NCI-H1092 treated with DMSO at 0.1 percent for 48 hours (cell line): ENCODE measurements at places on chromosomes 16 and 17.

DNA sequence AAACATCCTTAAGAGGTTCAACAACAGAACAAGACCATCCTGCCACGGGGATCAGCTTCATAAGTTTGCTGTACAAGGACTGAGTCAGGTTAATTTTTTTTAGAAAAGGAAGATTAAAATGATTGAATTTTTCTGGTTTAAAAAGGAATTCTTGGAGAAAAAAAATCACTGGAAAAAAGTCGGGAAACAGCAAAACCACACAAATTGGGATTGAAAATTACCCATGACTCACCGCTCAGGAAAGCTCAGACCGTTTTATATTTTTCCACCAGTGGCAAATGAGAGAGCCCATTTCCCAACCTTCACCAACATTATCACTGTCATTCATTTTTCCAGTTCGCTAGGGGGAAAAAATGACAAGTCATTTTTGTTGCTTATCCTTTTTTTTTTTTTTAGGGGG is 46.6 kb downstream of the MRM3 start:
- DNase-seq = no peak

DNA sequence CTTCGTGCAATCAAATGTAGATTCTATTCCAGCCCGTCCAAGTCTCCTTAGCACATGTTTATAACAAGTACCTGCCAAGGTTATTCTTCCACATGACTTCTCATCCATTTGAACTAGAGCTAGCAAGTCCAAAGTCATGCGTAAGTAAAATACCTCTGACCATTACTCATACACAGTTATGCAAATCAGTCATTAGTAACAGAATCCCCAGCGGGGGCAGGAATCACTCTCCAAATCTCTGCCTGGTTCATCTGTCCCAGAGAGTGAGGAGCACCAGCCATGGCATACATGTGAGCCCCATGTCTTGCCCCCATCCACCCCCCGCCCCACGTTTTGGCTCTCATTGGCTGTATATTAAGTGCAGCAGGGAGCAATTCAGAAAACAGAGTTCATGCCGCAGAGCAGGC is 27.7 kb downstream of the SRL start:
- DNase-seq = no peak

- no peak for DNase-seq
Observed at GRCh38 chr16:56389554-56389953, 35.8 kb downstream of the AMFR start.

- no peak for DNase-seq
Observed at GRCh38 chr16:11312718-11313492, 31.8 kb upstream of the PRM1 start.

DNA sequence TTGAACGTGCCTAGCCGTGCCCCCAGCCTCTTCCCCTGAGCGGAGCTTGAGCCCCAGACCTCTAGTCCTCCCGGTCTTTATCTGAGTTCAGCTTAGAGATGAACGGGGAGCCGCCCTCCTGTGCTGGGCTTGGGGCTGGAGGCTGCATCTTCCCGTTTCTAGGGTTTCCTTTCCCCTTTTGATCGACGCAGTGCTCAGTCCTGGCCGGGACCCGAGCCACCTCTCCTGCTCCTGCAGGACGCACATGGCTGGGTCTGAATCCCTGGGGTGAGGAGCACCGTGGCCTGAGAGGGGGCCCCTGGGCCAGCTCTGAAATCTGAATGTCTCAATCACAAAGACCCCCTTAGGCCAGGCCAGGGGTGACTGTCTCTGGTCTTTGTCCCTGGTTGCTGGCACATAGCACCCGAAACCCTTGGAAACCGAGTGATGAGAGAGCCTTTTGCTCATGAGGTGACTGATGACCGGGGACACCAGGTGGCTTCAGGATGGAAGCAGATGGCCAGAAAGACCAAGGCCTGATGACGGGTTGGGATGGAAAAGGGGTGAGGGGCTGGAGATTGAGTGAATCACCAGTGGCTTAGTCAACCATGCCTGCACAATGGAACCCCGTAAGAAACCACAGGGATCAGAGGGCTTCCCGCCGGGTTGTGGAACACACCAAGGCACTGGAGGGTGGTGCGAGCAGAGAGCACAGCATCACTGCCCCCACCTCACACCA is 724 bp downstream of the GAA start:
- DNase-seq = no peak

DNA sequence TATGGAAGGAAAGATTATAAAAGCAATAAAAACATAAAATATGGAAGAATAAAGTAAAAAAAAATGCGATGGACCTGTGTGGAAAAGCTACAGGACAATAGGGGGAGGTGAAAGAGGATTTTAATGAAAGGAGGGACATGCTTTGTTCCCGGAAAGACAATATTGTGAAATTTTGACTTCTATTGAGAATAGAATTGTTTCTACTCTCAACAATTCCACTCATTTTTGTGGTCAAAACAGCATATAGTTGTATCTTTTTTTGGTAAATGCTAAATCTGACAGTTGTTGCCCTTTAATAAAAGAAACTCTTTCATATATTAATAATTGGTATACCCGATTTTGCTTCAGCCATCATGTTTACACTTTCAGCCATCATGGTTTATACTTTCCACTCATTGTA is 22.9 kb upstream of the APPBP2 start:
- DNase-seq = no peak

DNA sequence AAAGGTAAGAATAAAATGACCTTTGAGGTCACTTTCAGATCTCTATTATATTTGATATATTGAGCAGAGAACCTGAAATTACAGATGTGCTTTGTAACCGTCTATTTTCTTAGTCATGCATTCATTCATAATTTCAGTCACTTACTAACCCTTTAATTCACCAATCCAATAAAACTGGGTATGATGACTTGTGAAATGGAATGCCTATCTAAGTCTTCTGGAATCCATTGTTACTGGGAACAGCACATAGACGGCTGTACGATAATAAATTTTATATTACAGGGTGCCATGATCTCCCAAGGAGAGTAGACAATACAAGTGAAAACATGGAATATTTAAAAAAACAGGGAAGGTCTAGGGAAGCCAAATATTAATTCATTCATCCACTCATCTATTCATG is 22.9 kb downstream of the CDH11 start:
- DNase-seq = no peak

DNA sequence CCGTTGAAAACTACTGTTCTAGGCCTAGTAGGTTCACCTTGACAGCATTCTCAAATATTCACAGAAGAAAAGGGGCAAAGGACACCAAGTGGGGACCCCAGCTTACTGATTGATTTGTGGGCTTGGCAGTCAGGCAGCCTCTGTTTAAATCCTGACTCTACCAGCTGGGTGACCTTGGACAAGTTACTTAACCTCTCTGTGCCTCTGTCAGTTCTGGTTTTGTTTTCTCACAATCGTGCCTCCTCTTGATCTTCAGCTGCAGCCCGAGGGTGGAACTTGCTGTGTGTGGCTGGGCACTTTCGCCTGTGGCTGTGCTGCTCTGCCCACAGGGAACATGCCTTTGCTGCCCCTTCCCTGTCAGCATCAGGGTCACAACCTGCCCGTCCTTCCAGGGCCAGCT is 17.8 kb downstream of the RAP1GAP2 start:
- no peak for DNase-seq

GRCh38 chr16:75931043-75931442 is 204.8 kb upstream of the CPHXL start:
- DNase-seq = no peak

GRCh38 chr17:75456417-75457046 is at the start of gene TMEM94:
TMEM94 (plus strand) TSS chr17:75456635; CDS start chr17:75471906, 15,271 bp downstream.
- DNase-seq = peak; percentile 98

- DNase-seq = no peak
Observed at GRCh38 chr17:54536306-54536705, 364.3 kb upstream of the TOM1L1 start.

DNA sequence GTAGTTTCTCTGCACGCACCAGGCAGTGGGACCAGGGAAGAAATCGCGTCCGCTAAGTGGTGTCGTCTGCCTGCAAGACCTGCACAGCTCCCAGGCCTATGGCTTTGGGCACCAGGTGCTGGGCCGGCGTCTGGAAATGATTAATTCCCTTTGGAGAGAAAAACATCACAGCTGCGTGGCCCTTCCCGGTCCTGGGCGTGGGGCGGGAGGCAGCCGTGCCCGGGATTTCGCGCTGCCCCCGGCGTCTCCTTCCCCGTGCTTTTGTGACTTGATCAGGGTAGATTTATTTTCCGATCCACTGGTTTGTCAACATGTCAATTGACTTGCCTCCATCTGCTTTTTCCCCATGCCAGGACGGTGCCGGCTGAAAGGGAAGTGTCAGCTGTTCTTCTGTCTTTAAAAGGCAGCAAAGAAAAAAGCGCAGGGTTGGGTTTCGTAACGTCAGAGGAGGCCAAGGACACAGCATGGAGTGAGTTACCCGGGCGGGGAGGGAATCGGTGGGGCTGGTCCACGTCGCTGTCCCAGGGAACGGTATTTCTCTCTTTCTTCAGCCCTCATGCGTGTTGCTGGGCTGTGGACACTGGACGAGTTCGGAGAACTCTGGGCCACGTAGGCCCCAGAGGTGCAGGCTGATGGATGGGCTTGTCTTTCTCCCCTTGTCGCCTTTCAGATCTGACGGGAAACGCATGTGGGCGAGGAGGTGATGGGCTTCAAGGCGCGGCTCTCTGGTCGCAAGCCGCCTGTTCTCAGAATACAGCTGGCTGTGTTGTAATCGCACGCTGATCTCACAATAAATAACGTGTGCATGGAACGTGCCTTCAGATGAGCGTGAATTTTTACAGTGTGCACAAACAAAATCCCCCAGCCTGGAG is 188.1 kb upstream of the ZNF469 start:
- DNase-seq = peak; percentile 79

DNA sequence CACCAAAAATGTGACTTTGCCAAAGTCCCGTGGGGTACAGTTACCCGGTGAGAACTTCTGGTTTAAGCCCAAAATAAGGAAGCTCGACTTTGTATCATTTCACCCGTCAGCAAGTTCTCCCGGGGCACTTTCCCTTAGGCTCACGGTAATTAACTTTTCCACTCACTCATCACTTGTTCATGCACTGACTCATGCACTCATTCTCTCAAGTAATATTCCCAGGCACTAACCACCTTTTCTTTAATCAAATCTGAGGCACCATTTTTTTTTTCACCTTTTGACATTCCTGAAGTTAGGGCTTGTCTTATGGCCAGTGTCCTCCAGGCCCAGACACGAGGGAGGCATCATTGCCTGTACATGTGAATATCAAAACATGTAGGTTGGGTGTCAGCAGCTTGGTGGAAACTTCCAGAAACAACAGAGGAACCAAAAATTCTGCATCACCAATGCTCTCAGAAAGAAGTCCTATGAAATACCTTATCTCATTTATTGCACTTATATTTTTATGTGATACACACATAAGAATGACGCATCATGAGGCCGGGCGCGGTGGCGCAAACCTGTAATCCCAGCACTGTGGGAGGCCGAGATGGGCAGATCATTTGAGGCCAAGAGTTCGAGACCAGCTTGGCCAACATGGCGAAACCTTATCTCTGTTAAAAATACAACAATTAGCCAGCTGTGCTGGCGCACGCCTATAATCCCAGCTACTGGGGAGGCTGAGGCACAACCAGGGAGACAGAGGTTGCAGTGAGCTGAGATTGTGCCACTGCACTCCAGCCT is 36.1 kb upstream of the ATP2C2 start:
- no peak for DNase-seq

DNA sequence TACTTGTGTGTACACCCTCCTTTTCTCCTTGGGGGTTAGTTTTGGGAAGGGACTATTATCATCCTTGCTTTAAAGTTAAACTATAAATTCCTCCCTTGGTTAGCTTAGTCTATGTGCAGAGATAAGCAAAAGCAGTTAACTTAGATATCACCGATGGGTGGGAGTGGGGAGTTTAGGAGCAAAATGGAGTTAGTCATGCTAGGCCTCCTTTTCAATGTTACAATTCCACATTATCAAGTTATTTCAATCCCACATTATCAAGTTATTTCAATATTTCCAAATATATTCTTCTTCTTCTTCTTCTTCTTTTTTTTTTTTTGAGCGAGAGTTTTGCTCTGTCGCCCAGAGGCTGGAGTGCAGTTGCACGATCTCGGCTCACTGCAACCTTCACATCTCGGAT is 1.7 kb upstream of the BCAS3 start:
- DNase-seq = no peak

- no peak for DNase-seq
Observed at GRCh38 chr16:50839920-50840729, 98.2 kb downstream of the CYLD start.

DNA sequence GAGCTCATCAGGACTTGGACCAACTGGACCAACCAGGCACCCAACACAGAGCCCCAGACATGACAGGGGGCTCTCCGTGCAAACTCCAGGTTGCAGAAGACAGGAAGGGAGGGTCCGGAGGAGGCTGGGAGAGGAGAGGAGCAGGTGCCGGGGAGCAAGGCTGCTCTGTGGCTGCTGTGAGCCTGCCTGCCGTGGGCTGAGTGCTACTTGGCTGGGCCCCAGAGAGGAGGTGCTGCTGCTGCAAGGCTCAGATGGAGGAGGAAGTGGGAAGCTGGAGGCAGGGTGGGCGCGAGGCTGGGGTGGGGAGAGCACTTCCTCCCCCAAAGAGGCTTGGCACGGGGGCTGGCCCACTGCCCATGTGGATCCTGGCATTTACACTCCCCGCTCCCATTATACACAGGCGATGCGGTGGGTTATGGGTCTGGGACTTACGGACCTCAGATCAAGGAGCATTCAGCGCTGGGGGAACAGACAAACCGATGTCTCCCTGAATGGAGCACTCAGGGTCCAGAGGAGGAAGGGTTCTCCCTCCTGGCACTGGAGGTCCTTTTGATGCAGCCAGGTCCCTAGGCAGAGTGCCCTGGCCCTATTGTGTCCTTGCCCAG is 15.9 kb downstream of the EPOP start:
- peak; percentile 46 for DNase-seq

GRCh38 chr16:75380870-75381269 is 52.4 kb downstream of the CFDP1 start:
- no peak for DNase-seq

DNA sequence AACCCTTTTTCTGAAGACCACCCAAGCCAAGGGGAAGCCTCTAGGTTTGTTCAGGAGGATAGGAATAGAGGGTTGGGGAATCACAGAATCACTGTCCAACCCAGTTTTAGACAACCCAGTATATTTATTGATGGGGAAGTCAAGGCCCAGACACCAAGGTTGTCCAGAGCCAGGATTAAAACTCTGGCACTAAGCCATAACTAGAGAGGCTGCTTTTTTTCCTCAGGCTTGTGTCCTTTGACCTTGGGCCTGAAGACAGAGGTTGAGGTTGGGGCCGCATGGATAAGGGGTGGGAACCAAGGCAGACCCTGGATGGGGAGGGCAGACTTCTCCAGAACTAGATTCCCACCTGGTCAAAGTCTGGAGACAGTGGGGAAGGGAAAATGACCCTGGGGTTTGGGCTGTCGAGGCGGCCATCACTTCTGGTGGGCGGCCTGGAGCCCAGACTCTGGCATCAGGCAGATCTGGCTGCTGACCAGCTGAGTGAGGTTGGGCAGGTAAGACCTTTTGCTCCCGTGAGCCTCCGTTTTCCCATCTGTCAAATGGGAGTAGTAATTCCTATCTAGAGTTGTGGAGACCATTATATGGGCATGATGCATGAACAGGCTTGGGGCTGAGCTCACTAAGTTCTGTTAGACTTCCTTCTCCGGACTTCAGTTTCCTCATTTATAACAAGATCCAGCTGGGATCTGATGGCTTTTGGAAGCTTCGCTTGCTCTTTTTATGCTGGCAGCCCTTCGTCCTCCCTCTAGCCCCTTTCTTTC is 17.9 kb downstream of the IGFBP4 start:
- DNase-seq = no peak

- DNase-seq = no peak
Observed at GRCh38 chr16:14374451-14375131, 255.5 kb downstream of the PARN start.
